ENCODE measurements at places on chromosomes 3 and 15.

GRCh38 chr15:65332391-65333147 is 28.1 kb downstream of the RNU5B-1 start:
- no peak for DNase-seq

- DNase-seq, result no peak
Measured at GRCh38 chr15:47820747-47821319, 103.5 kb downstream of the SEMA6D start.

GRCh38 chr3:72924055-72924454 is 36.2 kb downstream of the GXYLT2 start:
- no peak for DNase-seq

GRCh38 chr3:122502941-122503340 is 11.8 kb downstream of the KPNA1 start:
- DNase-seq, result no peak

DNA sequence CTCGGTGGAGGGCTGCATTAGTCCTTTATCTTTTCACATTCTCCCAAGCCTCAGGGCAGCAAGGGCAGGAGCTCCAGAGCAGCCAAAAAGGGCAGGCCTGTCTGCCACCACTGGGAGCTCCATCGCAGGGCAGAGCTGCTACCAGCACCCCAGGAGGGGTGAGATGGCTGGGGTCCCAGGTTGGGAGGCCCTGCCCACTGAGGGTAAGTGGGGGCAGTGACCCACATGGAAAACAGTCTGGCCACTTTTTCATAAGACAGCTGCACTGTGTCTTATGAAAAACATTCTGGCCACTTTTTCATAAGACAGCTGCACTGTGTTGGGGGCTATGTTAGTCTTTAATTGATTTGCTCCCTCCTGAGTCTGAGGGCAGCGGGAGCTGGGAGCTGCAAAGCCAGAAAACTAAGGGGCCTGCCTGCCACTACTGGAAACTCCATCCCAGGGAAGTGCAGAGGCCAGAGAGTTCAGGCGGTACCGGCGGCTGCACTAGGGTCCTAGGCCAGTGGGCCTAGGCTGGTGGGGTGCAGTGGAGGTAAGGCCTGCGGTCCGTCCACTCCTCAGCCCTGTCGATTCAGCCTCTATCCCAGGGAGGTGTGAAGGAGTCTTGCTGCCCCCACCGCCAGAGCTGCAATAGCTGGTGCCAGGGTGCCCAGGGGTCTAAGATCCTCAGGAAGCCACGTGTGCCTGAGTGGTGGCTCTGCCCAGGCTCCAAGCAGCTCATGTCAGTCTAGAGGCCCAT is 45.4 kb downstream of the TMCO5A start:
- no peak for DNase-seq

DNA sequence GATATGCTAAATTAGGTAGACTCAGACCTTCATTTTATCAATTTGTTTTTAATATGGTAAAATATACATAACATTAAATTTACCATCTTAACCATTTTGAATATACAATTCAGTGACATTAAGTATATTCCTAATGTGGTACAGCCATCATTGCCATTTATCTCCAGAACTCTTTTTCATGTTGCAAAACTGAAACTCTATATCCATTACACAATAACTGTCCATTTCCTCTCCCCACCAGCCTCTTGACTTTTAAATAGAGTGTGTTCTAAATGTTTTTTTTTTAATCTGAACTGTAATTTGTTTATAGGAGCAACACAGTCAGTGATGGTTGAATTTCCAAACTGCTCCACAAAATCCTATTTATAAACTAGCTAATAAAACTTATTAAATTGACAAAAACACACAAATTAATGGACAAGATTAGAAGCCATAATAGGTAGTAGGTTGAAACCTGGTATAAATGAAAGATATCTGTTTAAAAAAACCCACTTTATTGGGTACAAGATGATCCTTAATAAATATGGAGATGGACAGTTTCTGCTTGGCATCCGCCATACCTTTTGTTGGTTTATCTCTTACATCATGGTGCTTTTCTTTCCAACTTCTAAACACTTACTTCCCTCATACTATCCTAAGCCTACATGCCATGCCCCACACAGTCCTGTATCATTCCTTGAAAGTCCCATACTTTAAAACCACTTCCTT is 142.4 kb downstream of the ZPLD1 start:
- no peak for DNase-seq

- DNase-seq, result no peak
Measured at GRCh38 chr3:99134986-99135385, 233.5 kb upstream of the DCBLD2 start.
